ENCODE measurements at places on chromosomes 16 and 17.

GRCh38 chr16:77539421-77540034 is 104.7 kb upstream of the ADAMTS18 start:
- no peak for DNase-seq

GRCh38 chr16:67917852-67918236 is 13.8 kb downstream of the CTRL start:
- DNase-seq = peak; percentile 93

DNA sequence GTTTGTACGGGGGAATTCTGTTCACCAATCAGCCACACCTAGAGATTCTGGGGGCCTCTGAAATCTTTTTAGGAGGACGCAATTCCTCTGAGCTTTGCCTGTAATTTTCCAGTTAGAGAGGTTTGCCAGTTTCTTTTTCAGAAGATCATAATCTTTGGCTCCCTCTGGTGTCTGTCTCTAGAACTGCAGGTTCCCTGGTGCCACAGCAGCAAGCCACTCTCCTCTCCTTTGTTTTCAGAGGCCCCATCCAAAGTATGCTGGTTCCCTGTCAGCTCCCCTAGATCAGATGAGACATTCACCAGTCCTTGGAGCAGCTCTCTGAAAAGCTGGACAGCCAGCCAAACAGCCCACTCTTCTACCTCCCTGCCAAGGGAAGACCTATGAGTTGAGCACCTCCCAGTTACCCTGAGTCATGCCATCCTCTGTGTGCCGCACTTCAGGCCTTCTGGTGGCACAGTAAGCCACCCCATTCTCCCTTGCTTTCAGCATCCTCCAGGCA is 36.1 kb downstream of the RNF112 start:
- DNase-seq = peak; percentile 70

DNA sequence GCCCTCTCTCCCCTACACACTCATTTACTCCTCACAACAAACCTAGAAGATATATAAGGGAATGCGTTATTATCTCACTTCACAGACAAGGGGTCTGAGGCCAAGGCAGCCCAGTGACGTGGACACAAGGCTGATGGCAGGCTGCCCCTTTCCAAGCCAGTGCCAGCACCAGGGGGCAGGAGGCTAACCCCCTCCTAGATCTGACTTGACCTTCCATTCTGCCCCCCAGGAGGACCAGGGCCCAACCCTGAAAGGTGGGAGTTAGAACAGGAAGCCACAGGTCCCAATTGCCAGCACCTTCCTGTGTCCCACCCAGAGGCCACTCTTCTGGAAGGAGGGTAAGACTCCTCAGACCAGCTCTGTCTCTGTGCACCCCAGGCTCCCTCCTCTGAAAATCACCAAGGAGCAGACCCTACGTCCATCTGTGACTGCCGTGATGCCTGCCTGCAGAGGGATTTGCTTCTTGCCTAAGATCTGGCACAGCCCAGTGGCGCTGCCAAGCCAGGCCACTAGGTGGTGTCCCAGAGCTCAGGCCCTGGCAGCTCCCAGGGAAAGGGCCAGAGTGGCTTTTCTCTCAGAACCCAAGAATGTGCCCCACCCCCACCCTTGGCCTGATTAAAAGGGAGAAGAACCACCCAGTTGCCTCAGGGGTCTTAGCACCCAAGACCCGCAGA is 42.4 kb upstream of the MRPS23 start:
- peak; percentile 84 for DNase-seq

DNA sequence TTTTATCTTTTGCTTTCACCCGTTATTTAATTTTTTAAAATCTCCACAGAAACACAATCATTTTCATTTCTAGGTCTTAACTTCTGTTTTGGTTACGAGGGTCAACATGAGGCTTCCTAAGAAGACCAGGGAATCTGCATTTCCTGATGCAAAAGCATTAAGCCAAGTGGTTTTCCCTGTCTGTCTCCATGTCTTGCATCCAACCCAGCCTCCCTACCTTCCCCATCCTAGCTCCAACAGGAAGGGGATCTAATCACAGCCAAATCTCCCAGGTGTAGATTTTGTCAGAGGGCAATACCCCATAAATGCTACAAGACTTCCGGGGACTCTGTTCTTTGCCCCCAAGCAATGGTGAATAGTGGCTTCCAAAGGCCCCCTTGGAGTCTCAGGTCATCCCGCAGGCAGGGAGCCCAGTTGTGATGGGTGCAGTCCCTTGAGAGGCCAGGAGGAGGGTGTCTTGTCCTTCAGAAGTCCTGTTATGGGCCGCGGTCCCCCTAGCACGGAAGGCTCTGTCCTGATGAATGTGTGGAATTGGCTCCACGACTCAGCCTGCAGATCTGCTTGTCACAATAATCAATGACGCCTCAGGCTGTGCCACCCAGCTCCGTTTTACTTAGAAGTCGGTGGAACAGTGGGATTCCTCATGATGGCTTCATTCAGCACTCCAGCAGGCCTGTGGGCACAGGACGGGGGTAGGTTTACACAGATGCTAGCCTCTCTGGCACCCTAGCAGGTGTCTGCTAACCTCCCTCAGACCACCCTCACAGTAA is 141.1 kb downstream of the RGS9 start:
- DNase-seq = peak; percentile 62

- DNase-seq = no peak
Measured at GRCh38 chr16:68115851-68116250, 30.7 kb downstream of the NFATC3 start.

GRCh38 chr16:48961546-48961945 is 320.1 kb downstream of the CBLN1 start:
- DNase-seq = no peak

DNA sequence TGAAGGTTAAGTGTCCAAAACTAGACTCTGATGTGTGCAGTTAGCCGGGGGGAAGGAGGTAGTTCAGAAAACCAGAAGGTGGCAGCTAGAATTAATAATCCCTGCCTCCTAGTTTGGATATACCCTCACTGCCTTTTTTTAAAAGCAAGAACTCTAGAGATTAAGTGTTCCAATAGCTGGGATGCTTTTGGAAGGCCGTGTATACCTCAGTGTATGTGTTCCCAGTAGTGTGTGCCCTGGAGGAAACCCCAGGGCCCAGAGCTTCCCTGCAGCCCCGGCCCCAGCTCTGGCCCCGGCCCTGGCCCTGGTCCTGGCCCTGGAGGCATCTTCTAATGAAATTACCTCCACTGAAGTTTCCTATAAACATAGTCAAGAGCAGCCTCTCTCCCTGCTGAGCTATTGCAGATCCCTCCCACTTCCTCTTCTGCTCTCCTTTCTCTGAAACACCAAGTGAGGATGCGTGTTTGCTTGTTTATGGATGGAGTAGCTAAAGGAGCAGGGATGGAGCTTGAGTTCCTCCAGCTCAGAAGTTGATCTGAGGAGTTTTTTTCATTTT is 130.7 kb downstream of the PRKCA start:
- DNase-seq = peak; percentile 59

DNA sequence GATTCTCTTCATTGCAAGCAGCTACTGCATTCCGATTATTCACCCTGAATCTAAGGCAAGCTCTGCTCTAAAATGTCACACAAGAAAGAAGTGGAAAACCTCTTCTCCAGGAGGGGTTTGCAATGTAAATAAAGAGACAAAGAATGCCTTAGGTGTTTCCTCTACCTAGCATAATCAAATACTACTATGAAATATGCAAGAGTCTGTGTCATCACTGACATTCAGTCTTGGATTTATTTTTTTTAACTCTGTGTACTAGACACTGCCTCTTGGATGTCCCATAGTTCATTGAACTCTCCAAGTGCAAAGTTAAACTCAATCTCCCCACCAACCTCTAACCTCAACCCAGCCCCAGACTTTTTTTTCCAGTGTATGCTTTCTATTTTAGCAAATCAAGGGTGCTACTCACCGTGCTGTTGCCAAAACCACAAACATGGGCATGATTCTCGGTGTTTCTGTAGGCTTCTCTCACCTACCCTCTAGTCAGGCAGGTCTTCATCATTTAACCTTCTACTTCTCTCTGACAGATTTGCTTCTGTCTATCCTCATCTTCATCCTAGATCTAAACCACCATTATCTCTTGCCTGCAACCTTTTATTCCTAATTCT is 329.1 kb downstream of the CDH13 start:
- peak; percentile 31 for DNase-seq

DNA sequence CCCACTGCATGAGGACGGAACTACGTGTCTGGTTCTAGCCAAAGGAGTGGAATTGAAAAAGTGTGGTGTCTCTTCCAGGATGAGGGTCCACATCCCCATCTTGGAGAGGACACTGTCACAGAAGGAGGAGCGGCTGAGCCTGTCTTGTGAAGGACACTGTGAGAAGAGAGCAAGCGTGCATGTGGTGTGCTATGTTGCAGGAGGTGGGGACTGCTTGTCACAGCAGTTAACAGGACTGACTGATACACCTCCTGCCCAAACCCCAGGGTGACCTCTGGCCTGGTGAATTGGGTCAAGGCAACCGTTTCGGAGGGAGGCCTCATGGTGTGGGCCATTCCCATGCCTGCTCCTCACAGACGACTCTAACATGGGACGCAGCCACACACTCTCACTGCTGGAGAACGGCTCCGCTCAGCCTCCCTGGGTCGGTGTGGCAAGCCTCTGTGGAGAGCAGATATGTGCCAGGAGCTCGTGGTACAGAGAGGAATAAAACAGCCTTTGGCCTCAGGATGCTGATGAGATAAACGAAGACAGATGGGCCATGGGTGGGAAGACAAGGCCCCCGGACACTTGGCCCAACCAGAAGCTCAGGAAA is 56.4 kb upstream of the RBFOX3 start:
- DNase-seq = no peak
